ENCODE measurements at places on chromosomes 5 and 9.

GRCh38 chr5:154519359-154519758 lies 41.3 kb upstream of the HAND1 start:
- DNase-seq, result no peak

GRCh38 chr5:2502970-2503594 lies 248.4 kb downstream of the IRX2 start:
- no peak for DNase-seq

- no peak for DNase-seq
Observed at GRCh38 chr5:7179364-7179763, 216.6 kb upstream of the ADCY2 start.

DNA sequence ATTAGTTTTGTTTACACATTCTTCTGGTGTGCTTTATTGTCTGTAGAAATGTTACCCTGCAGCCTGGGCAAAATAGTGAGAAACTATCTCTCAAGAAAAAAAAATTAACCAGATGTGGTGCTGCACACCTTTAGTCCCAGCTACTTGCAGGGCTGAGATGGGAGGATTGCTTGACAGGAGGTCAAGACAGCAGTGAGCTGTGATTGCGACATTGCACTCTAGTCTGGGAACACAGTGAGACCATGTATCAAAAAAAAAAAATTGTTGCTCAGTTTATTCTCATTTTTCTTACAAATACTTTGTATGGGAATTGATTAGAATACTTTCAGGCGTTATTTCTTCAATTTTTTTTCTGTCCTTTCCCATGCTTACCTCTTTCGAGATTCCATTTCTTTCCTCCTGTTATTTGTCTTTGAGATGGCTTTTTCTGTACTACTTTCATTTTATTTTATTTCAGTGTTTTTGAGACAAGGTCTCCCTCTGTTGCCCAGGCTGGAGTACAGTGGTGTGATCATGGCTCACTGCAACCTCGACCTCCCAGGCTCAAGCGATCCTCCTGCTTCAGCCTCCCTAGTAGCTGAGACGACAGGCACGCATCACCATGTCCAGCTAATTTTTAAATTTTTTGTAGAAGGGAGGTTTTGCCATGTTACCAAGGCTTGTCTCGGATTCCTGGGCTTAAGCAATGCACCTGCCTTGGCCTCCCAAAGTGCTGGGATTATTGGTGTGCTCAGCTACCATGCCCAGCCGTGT lies 24.9 kb downstream of the TENT2 start:
- DNase-seq, result no peak
